Glutamatergic neuron (in vitro differentiated cells): ENCODE measurements at places on chromosomes 12 and 14.

DNA sequence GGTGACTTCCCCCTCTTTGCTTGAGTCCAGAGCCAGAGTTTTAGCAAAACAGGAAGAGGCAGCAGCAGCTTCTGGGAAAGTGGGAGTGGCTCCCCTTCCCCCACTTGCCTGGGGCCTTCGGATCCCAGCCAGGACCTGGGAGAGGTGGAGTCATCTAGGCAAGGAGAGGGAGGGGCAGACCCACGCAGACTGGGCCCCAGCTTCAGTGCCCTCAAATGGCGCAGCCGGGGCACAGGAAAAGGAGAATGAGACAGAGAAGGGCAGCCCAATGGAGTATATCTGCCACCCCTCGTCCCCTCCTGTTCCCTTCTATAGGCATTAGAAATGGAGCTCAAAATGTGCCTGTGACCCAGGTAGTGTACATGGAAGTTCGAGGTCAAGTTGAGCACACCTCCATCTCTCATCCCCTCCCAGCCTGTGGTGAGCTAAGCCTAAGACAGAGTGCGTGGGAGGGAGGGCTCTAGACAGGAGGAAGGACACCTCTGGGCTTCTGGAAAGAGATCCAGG, 9.3 kb upstream of the HDAC7 start:
- DNase-seq: no peak

- peak; percentile 34 for DNase-seq
Measured at GRCh38 chr12:72261885-72262284, 10.3 kb upstream of the TRHDE start.

GRCh38 chr12:18932211-18932610, 194.3 kb downstream of the CAPZA3 start:
- DNase-seq: no peak

GRCh38 chr12:121789800-121790728, 3.4 kb downstream of the RHOF start:
- no peak for DNase-seq

DNA sequence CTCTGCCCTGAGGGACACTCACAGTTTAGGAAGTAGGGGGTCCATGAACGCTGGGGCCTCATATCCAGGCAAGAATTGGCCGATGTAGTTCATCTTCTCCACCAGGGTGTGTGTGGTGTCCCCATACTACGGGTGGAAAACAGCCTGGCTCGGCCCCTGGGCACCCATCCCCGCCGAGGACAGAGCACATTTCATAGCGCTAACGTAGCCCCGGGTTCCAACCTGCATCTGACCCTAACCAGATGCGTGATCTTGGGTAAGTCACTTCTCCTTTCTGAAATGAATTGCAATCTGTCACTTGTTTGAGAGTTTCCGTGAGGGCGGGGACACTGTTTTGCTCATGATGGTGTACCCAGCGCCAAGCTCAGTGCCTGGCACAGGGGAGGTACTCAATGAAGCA, 9.0 kb downstream of the HPD start:
- no peak for DNase-seq

- peak; percentile 68 for DNase-seq
Measured at GRCh38 chr12:57488402-57489156, 711 bp downstream of the MARS1 start.

GRCh38 chr14:88043529-88044443, 38.9 kb downstream of the GPR65 start:
- no peak for DNase-seq

GRCh38 chr12:46438719-46439319, 66.2 kb upstream of the SLC38A2 start:
- no peak for DNase-seq

GRCh38 chr12:121005346-121005815, 10.9 kb downstream of the C12orf43 start:
- DNase-seq: peak; percentile 74

DNA sequence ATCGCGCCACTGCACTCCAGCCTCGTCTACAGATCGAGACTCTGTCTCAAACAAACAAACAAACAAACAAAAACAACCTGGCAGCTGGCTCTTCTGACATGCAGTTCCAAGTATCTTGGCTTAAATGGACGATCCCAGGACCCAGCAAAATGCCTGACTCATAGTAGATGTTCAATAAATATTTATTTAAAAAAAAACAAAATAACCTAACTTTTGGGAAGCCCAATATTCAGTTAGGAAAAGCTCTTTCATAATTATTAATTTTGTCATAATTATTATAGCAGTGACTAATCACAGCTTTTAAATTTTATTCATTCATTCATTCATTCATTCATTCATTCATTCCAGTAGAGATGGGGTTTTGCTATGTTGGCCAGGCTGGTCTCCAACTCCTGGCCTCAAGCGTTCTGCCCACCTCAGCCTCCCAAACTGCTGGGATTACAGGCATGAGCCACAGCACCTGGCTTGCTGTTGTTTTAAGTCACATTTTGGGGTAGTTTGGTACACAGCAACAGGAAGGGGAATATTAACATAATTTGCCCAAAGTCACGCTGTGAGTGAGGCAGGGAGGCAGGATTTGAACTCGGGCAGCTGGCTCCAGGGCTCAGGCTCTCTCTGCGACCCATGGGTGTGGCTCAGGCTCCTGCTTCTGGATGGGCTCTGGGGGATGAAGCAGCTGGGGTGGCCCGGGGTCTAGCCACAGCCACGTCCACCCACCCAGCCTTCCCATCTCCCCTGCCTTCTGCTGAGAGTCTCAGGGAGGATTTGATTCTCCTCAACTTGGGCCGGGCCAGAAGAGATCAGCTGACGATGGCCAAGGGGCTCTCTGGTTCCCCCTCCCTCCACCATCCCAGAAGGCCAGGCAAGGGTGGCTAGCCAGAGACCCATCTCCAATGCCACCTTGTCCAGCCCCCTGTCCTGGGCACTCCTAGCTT, 2.4 kb downstream of the SDS start:
- DNase-seq: no peak

GRCh38 chr12:16523284-16523950, 82.5 kb downstream of the LMO3 start:
- no peak for DNase-seq

DNA sequence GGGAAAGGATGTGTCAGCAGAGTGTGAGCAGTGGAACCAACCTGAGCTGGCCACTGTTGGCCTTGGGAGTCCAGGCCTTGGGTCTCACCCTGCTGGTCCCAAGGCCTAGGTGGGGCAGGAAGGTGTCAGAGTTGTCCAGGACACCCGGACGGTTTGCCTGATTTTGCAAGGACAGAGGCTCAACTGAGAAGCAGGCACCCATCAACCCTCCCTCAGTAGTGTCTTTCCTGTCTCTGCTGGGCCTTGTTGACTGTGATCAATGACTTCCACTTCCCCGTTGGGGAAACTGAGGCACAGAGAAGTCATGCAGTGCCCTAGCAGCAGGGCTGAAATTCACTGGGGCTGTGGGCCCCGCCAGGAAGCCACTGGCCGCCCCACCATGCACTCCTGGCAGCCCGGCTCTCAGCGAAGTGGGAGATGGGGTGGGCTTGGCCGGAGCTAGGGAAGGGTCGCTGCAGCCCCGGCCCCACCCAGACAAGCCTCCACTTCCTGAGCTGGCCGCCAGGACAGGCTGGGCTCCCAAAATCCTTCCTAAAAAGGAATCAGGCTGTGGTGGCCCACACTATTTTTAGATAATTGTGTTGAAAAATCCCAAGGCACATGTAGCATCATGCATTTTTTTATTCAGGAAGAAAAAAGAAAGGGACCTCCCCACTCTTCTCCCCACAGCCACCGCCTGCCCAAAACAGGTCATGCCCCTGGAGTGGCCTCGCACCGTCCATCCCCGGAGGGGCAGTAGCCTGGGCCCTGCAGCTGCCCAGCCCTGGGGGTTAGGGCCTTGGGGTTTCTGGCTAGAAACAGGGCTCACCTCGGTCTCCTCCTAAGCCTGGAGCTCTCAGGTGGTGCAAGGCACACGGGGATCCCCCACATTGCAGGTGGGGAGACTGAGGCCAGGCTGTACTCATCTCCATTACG, 127.4 kb downstream of the CALM1 start:
- DNase-seq: no peak

DNA sequence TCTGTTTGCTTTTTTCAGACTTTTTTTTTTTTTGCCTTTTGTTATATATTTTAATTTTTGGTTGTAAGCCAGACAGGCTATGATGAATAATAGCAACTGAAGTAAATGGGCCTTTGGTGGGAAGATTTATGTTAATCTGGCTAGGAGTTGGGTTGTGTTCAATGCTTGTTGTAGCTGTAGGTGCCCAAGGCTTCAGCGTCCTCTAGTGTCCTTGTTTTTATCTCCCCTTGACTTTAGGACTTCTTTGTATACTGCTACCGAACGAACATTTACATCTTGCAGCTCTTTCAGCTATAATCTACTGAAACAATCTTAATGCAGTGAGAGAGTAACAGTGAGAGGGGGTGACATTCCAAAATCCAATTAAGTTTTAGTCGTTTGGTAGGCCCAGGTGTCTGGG, 848.4 kb upstream of the FBXO33 start:
- no peak for DNase-seq

DNA sequence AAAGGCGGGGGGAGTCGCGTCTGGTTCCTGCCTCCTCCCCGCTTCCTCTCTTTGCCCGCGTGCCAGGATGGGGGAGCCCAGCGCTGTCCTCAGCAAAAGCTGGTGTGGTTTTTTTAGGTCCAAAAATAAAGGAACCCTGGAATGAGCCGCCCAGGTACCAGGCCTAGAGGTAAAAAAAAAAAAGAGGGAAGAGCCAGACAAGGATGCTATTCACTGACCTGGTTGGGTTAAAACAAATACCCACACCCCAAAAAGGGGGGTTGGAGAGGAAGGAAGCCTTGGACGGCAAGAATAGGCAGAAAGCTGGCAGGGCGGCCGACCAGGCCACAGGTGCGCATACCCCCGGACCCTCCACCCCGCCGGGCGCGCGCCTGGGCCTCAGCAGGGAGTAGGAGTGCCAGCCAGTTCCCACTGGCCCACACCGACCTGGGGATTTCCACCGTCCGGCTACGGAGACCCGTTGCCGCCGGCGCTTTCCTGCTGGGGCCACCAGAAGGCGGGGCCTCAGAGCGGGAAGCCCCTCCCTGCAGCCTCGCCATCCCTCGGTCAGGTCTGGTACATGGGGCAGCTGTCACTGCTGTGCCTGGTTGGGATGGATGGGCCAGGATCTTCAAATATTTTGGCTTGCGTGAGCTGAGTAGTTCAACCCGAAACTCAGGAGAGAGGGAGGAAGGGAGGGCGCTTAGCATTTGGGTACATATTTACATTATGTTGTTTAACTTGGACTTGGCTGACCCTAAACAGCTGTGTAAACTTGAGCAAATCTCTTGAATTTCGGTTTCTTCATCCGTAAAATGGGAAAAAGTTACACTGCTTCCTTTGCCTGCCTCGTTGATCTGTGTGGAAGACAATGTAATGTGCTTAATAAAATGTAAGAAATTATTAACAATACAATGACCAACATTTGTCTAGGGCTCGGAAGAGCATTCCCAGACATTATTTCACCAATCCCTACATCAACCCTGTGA, 5.4 kb upstream of the IRF2BPL start:
- DNase-seq: peak; percentile 74

- DNase-seq: peak; percentile 97
Measured at GRCh38 chr12:13255792-13256691, 59.5 kb downstream of the EMP1 start.

GRCh38 chr14:80996049-80996901, 40.9 kb downstream of the TSHR start:
- no peak for DNase-seq

GRCh38 chr12:2140858-2141519, 88.2 kb downstream of the CACNA1C start:
- DNase-seq: no peak

GRCh38 chr12:105462831-105463230, 132.3 kb downstream of the C12orf75 start:
- DNase-seq: no peak

DNA sequence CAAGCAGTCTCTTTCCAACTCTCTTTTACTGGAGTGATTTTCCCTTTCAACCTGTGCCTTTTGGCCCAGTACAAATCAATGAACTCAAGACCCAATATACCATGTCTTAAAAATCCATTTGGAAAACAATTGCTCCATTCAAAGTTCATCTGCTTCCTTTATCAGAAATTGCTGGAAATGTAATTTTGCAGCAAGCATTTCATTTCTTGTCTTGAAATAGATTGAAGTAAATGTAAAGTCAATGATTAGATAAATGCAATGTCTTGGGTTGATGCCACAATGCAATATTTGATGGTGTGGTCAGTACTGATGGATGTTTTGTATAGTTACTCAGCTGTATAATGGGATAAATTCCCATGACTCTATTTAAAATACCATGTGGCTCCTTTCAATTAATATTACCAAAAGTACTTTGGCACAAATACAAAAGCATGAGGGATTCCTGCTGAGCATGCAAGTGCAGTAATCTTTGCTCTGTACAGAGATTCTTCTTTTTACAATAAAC, 707.7 kb upstream of the NOVA1 start:
- no peak for DNase-seq

DNA sequence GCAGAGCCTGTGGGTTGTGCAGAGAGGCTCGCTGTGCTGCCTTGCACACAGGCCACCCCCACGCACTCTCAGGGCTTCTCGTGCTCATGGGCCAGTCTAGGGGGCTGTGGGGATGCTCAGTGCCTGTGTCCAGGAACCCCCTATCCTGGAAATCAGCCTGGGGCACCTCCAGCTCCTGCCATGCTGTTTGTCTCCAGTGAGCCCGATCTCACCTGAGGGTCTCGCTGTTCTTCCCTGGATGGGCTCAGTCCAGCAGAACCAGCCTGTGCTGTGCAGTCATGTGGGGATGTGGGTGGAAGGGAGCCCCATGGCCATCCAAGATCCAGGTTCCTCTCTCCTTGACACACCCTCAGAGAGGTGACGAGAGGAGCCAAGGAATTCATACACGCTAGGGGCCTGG, 26.7 kb downstream of the SERPINA1 start:
- DNase-seq: no peak

- DNase-seq: peak; percentile 18
Measured at GRCh38 chr12:1848745-1849144, 28.4 kb downstream of the LRTM2 start.

GRCh38 chr14:37598747-37599506, 3.5 kb downstream of the TTC6 start:
- no peak for DNase-seq

DNA sequence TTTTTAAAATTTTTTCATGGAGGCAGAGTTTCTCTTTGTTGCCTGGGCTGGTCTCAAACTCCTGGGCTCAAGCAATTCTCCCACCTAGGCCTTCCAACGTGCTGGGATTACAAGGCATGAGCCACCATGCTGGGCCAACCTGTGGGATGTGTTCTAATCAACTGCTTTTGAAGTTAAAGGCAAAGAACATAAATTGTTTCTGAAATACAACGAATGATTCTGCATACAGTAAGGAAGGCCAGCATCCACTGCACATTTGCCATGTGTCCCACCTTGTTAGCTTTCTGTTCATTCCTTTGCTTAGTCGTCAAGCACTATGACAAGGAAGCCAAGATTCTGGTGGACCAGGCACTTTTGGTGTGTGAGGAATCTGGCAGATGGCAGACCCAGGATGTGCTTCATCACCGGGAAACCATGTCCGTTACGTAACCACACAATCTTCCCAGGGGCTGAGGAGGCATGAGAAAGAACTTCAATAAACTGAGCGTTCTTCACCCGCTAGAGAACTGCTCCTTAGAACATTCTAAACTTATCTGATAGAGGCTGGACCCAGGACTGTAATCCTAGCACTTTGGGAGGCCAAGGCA, 24.5 kb downstream of the MOK start:
- DNase-seq: no peak
